Esophagus squamous epithelium (tissue), 5 donors: ENCODE measurements at places on chromosomes 2 and 18.

DNA sequence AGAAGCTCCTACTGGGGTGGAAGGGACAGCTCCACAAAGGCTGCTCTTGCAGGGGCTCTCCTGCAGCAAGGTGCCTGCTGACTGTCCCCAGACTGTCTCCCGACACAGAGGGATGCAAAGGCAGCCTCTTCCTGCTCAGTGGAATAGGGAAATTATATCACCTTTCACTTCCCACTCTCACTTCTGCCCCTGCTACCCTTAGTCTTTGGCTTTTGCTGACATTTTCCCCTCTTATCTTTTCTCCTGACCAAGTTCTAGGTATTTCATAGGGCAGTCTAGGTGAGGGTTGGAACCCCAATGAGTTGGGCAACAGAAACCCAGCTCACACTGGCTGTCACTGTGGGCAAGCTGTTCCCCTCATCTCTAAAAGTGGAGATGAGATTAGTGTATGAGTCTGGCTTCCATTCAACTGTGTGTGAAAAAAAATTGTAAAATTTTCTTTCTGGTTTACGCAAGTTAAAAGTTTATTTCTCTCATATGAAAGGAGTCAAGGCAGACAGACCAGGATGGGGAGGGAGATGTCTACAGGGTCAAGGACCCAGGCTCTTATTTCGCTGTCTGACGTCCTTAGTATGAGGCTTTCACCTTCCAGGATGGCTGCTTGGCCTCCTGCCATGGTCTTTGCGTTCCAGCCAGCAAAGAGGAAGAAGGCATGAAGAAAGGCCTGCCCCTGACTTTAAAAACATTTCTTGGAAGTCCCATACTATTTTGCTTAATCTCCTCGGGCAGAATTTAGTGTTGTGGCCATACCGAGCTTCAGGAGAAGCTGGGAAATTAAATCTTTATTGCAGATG, 7.5 kb upstream of the MOCOS start:
- no peak for DNase-seq

DNA sequence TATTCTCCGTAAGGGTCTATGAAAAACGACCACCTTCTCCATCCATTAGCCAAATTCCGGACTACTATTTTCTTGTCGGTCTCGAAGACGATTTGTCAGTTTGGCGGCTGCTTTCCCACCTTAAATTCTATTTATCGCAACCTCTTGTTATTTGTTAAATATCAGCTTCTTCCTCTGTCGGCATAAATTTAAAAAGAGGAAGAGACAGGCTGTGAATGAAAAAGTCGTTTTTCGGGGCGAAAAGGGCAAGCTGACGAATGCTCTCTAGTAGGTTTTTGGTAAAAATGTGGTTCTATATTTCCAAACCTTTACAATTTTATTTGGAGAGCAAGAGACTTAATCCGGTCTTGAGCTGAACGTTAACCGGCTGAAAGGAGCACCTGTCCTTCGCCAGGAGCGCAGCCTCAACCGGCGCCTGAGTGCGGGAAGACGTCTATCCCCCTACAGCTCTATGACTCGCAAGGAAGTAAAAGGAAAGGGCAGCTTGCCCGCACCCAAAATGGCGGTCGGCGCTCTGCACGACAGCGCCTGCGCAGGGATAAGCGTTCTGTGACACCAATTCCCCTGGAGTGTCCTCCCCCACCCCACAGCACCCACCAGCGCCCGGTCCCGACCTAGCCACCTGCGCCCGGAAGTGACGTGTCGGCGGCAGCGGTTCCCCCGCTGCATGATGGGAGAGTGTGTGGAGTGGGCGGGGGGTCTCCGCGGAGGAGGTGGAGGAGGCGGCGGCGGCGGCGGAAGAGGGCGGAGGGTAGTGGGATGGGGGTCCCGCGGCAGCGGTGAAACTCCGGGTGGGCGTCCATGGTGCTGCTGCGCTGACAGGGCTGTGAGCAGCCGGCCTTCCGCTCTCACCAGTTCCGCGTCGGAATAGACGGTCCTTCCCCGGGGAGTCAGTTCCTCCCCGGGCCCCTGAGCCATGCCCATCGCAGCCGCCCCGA, at the start of gene AFTPH:
AFTPH (plus strand) TSS at position 663 of the 938 bp plus-strand sequence. CDS start 27,147 bp downstream, outside the sequence.
- DNase-seq = peak; percentile 94

- DNase-seq = no peak
Measured at GRCh38 chr2:69227716-69228115, 159.3 kb downstream of the GFPT1 start.

GRCh38 chr2:158103411-158104012, 1.8 kb downstream of the UPP2 start:
- DNase-seq = no peak

GRCh38 chr2:27118525-27119329, at the start of gene CGREF1:
CGREF1 (minus strand) TSS chr2:27119128; CDS start chr2:27104366, 14,762 bp downstream.
- no peak for DNase-seq
